Right ventricle myocardium superior (tissue), 1 donor: ENCODE measurements at places on chromosomes 1 and 21. TPM values are rescaled to one million over a fixed set of nuclear protein-coding genes. Genes with fewer than 3 reads are reported as not detected.

The TFF3 gene
- total RNA-seq, result 1.00 TPM

The LAMC1 gene
- 87.5 TPM for total RNA-seq

The PRAMEF13 gene
- total RNA-seq, result not detected

The ASTN1 gene
- 0.32 TPM for total RNA-seq

The SPRR2E gene
- not detected for total RNA-seq

The HTR1D gene
- not detected for total RNA-seq

The ANGEL2 gene
- total RNA-seq, result 17.1 TPM

The ELAPOR1 gene
- 0.19 TPM for total RNA-seq
